ENCODE measurements at places on chromosomes 2 and 18. TPM values are rescaled to one million over a fixed set of nuclear protein-coding genes. Genes with fewer than 3 reads are reported as not detected.

DNAJC5G gene
- polyA plus RNA-seq, result 0.07 TPM

NTSR2 gene
- polyA plus RNA-seq, result 0.54 TPM

ALKAL2 gene
- polyA plus RNA-seq, result 11.0 TPM

MYL12A gene
- polyA plus RNA-seq, result 194 TPM

KCNK3 gene
- 9.1 TPM for polyA plus RNA-seq

DSG2 gene
- polyA plus RNA-seq, result 17.7 TPM

C2orf74 gene
- 33.6 TPM for polyA plus RNA-seq

PUM2 gene
- polyA plus RNA-seq, result 19.9 TPM

FAM110C gene
- polyA plus RNA-seq, result 9.9 TPM

PCARE gene
- 0.01 TPM for polyA plus RNA-seq

PIEZO2 gene
- 0.91 TPM for polyA plus RNA-seq

C2orf80 gene
- not detected for polyA plus RNA-seq

SIX3 gene
- polyA plus RNA-seq, result not detected

RASGRP3 gene
- polyA plus RNA-seq, result 5.4 TPM

MC4R gene
- polyA plus RNA-seq, result not detected

SERPINB3 gene
- polyA plus RNA-seq, result 1.1 TPM

PLEKHH2 gene
- polyA plus RNA-seq, result 3.2 TPM

SLC19A3 gene
- polyA plus RNA-seq, result 2.1 TPM

CCDC138 gene
- 0.52 TPM for polyA plus RNA-seq

ATP8B1 gene
- polyA plus RNA-seq, result 7.8 TPM

ABHD3 gene
- 18.0 TPM for polyA plus RNA-seq

RAB1A gene
- 123 TPM for polyA plus RNA-seq

LYPD6 gene
- polyA plus RNA-seq, result 0.39 TPM

DUSP2 gene
- polyA plus RNA-seq, result 7.8 TPM

UGT1A4 gene
- polyA plus RNA-seq, result not detected

THSD7B gene
- polyA plus RNA-seq, result 0.79 TPM

TP53I3 gene
- 50.4 TPM for polyA plus RNA-seq

RGPD4 gene
- polyA plus RNA-seq, result not detected

LAMA1 gene
- polyA plus RNA-seq, result 0.34 TPM

LHCGR gene
- polyA plus RNA-seq, result 0.22 TPM

Data from adipose tissue (tissue), 3 donors.